ENCODE measurements at places on chromosomes 1 and 21.

GRCh38 chr21:39388038-39388810, 39.3 kb upstream of the HMGN1 start:
- peak; percentile 96 for DNase-seq

DNA sequence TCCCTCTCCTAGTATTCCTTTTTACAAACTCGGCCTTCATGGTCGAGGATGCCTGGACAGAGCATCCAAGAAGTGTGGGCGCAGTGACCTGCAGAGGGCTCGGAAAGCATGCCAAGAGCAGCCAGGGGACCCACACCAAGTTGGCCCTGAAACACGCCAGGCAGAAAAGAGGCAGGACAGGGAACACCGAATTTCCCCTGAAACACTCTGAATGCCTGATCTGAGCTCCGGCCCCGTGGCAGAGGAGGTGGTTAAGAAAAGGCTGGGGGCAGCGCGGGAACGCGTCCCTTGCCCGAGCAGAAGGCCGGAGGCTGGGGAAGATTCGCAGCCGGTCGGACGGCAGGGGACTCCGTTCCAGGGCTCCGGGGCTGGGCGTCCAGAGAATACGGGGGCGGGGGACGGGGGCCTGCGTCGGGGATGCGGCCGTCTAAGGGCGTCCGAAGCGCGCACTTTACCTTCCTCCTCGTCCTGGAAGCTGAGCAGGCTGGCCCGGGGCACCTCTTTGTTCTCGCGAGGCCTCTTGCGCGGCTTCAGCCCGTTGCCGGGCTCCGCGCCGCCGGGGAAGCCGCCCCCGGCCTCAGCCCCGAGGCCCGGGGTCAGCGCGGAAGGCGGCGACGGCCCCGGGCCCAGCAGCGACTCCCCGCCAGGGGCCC, 558 bp downstream of the PAXBP1 start:
- no peak for DNase-seq

- DNase-seq, result no peak
Measured at GRCh38 chr1:7733276-7733675, 37.8 kb upstream of the VAMP3 start.

DNA sequence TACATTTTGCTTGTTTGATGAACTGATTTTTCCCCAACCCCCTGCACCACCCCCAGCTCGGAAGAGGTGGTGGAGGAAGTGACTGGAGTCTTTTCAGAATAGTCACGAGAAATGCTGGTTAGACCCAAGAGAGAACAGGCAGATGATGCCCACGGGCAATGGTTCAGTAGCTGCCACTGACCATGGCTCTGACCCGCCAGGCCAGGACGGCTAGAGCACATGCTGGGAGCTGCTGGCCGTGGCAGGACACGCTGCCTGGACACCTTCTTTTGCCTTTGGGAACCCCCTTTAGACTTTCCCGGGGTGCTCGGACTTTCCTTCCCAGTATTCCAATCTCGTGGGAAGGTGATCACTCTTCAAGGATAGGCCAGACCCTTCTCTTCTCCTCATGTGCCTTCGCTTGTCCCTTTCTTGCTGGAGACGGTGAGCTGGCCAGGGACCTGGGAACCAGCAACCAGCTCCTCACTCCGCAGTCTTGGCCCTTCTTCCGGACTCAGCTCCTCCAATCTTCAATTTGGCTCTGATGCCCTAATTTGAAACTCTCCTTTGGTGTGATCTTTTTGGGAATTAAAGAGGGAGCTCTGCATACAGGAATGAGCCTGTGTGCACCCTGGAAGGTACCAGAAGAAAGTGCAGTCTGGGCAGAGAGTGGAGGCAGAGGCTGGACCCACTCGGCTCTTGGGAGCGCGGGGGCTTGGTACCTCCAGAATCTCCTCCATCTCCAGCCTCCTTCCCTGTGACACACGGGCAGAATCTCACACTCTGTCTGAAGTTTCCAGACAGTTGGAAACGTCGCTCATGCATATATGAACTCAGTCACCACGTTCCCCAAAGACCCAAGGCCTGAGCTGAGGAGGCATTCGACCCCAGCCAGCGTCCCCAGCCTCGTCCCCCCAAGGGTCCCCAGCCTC, 4.0 kb upstream of the PDE9A start:
- no peak for DNase-seq

DNA sequence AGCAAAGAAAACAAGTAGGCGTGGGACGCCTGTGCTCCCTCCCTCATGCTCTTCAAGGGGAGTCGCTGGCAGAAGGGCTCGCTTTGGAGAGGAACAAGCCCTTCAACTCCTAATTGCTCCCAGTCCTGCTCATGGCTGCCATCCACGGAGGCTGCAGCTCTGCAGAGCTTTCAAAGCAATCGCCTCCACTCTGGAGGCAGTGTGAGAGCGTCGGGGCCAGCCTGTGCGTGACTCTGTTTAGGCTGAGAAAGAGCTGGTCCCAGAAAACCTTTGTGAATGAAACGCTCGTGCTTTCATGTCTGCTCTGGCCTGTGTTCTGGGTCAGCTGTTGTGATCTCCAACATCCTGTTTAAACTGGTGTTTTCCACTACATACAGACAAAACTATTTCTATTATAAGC, 23.9 kb upstream of the RUNX1 start:
- DNase-seq, result no peak

GRCh38 chr1:194347200-194347599, 1160.8 kb upstream of the B3GALT2 start:
- DNase-seq, result no peak

DNA sequence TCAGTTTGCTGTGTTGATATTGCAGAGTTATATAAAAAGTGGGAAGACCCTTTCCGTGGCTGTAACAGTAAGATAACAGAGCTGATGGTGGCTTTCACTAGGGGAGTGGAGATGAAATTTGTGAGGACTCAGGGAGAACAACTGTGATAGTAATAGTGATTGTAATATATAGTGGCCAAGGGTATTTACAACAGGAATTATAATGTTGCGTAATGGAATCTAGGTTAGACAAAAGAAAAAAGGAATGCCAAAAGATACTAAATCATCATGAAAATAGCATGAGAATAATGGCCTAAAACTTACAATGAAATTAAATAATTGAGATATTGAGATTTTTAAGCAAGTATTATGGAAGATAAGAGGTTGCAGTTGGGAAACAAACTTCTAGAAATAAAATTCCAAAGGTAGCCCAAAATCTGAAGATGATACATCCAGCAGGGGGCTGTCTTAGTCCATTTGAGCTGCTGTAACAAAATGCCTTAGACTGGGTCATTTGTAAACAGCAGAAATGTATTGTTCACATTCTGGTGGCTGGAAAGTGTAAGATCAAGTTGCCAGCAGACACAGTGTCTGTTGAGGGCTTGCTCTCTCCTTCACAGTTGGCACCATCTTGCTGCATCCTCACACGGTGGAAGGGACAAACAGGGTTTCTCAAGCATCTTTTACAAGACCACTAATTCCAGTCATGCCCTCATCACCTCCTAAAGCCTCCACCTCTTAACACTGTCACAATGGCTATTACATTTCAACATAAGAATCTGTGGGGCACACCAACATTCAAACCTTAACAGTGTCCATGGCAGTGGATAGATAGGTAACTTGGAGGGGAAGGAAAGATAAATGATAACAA, 711.2 kb downstream of the MRPL39 start:
- DNase-seq, result no peak

DNA sequence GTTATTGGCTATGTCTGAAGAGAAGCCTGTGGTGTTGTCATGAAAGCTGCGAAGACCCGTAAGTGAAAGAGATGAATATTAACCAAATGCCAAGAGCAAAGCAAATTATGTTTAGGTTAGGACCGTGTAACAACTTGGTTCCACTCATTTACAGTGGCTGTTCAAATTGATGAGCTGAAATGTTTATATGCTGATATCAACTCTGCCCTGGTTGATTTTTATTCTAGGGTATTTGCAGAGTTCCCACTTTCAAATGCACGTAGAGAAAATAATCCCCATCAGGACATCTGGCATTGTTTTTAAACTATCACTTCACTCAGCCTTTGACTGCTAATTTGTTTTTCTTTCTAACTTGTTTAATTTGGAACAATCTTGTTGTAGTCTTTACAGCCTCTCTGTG, 581.6 kb upstream of the ADAMTS5 start:
- DNase-seq, result no peak

DNA sequence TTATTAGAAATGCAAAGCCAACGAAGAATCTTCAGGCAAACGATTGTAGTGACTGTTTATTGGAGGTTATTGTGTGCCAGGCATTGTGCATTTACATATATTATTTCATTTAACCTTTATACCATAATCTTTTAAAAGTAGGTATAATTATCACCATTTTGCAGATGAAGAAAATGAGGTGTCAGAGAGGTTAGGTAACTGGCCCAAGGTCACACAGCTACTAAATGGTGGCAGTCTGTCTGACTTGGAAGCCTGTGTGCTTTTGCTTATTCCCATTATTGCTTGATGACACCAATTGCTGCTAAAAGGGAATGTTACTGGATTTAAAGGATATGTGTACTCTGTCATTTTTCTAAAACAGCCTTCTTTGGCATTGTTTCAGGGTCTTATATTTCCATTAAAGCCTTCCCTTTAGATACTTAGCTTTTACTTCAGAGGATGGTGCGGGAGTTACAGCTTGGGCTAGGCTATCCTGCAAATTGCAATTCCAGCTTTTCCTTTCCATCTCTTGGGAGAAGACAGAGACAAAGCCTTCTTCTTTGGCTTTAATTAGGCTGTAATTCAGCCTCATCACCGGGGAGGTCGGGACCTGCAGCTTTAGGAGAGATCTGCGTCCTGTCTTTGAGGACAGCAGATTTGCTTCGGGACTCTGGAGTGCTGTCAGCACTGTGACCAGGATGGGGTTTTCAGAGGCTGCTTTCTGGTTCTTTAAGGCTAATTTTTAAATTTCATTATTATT, 37.4 kb upstream of the ERRFI1 start:
- DNase-seq, result no peak

DNA sequence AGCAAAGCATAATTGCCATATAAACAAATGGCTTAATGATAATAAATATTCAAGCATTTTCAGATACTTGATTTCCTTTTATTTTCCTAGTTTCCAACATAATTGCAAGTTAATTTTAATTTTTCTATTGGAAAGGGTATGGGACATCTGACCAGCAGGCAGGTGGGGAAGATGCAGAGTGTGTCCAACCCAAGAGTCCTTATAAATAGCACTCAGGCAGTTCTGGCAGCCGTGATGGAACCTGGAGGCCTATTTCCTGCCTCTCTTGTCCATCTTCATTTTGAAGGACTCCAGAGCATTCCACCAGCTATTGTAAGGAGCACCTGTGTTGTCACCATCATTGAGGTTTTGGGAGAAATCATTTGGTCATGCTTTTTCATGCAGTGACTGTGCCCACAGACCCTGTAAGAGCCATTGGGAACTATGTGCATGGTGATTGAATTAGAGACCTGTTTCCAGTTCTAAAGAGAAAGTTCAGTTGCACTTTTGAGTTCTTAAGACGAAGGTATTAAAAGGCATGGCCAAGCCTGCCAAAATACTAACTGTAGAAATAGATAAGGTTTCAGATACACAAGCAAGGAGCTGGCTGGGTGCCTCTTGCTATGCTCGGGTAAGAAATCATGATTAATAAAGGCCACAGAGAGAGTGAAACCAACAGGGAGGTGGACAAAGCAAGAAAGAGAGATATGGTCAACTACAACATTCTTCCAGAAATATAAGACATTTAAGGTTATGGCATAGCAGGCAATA, 92.3 kb downstream of the SPATA46 start:
- no peak for DNase-seq
